ENCODE measurements at places on chromosomes 1 and 21.

DNA sequence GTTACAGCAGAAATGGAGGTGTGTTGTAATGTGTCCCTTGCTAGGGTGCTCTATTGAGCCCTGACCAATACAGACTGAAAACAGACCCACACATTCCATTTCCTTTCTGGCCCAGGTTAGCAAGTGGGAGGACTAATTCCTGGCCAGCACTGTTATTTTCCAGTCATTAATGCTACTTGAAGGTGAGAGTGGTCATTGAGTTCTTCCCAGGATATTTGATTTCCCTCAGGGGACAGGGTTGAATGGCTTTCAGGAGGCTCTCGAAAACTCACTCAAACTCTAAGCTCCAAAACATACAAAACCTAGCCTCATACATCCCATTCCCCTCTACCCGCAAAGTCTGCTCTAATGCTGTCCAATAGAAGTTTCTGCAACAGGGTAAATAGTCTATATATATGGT is 6.2 kb downstream of the LRRC52 start:
- DNase-seq: no peak

GRCh38 chr21:16022116-16022515 is 292.3 kb downstream of the USP25 start:
- no peak for DNase-seq

- no peak for DNase-seq
Observed at GRCh38 chr1:71438626-71439025, 357.8 kb upstream of the ZRANB2 start.

DNA sequence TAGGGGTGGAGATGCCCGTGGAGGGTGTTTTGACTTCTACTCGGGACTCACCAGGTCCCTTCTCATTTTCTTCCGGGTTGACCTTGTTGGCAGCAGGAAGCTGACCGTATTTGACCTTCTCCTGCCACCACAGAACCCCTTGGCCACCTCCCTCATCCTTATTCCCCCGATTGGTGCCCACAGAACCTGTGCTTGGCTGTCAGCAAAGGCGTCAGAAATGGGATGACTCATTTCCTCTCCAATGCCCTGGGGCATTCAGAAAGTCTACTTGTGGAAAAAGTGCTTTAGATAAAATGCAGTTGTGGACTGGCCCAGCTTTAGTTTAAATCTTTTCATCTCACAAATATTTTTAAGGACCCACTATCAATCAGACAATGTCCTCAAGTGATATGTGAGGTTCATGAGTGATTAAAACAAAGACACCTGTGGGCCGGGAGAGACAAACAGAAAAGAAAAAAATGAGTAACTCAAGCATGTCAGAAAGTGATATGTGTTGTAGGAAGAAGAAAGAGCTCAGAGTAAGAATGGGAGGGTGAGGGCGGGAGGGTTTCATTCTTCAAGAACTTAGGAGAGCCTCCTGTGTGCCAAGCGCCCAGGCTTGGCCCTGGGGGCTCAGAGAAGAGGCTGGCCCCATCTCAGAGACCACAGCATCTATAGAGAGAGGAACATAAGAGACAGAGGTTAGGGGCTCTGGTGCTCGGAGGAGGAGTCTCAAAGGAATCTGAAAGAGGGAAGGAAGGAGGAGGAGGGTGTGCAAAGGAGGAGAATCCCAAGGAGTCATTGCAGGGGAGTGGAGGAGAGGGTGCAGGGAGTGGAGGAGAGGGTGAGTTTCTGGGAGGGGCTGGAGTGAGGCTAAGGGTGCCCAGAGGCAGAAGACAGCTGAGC is 221.6 kb upstream of the VAMP3 start:
- DNase-seq: no peak

GRCh38 chr1:234997896-234998741 is 130.5 kb downstream of the TOMM20 start:
- no peak for DNase-seq

GRCh38 chr1:30752651-30752908 is 5.0 kb downstream of the LAPTM5 start:
- DNase-seq: no peak

GRCh38 chr1:244063498-244063897 is 12.4 kb downstream of the ZBTB18 start:
- DNase-seq: no peak

DNA sequence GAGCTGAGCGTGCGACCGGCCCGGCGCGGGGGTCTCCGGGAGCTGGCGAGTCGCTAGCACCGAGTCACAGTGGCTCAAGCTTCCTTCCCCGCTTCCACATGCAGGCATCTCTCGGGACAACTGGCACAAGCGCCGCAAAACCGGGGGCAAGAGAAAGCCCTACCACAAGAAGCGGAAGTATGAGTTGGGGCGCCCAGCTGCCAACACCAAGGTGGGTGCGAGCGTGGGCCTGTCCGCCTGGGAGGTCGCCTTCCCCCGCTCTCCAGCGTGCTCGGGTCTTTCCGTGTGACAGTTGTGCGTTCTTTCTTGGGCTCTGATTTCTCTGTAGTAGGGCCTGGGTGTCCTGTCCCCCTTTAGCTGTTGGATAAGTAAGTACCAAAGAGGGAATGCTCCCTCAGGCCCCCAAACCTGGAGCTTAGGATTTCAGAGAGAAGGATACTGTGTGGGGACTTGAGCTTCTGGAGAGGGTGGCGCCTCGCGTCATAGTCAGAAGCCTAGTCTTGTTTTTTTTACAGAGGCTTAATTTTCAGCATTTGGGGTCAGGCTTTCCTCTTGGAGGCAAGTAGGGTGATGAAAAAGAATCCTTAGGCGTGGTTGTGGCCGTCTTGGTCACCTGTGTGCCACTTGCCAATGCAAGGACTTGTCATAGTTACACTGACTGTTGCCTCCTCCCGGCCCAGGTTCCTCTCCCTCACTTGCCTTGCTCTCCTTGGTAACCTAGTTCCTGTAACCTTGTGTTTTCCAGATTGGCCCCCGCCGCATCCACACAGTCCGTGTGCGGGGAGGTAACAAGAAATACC is 790 bp downstream of the RPS8 start:
- no peak for DNase-seq

- no peak for DNase-seq
Observed at GRCh38 chr1:201886103-201886885, 2.4 kb upstream of the SHISA4 start.

GRCh38 chr1:1599935-1600860 is at the start of gene FNDC10:
Gene FNDC10, minus strand, starts transcription at chr1:1600135. Its CDS starts 120 bp downstream, at chr1:1600015.
- DNase-seq: no peak

DNA sequence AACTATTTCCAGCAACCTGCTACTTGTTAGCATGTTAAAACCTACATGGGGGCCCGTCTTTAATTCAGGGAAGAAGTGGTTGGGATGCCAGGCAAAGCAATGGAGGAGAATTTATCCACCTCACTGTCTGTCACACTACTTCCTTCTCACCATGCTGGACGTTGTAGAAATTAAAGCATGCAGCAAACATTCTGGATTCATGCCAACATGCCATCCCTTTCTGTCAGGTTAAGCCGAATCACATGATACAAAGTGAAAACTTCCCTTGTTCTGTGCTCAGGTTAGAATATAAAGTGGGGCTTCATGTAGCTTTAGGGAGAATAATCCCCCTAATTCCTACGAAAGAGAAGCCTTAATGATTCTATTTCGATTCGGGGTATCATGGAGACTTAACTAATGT is 95.5 kb downstream of the ERG start:
- DNase-seq: no peak

DNA sequence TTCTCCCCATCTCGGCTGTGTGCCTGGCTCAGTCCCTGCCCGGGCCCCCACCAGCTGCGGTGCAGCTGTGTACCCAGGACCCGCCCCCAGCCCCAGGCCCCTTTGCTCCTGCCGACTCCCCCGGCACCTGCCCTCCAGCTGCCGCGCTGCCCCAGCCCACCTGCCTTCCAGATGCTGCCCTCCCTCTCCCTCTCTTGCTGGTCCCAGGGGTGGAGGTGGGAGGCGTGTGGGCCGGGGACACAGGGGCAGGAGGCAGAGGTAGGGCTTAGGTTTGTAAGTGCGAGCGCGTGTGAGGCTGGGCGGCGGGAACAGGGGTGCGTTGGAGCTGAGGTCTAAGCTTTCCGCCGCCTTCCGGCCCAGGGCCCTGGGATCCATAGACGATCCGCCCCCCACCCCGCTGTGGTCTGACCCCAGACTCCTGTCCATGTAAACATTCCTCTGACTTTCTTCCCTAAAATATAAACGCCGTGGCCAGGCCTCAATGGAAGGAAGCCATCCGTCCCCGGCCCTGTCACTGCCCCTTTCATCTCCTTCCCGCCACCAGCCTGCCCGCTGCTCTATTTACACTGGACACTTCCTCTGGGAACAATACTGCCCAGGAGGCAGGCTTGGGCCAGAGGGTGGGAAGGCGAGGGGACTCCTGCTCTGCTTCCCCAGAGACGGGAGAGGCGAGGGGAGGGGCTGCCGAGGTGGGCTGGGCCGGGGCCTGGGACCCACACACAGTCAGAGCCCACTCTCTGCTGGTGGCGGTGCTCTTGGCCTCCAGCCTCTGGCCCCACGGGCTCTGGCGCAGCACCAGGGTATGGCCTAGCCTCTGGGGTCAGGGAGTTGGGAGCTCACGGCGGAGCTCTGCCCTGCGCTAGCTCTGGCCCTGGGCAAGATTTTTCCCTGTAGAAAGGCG is 128.3 kb downstream of the CASZ1 start:
- no peak for DNase-seq

All from stimulated activated CD4-positive, alpha-beta T cell treated with anti-CD3 and anti-CD28 coated beads, Interleukin-15, amount 100 ng/mL, for 1 hour (primary cell).